HFFc6 (cell line): ENCODE measurements at places on chromosomes 12 and 14.
A peak's percentile ranks its signal among the peaks of the same experiment; 100 is the strongest.

DNA sequence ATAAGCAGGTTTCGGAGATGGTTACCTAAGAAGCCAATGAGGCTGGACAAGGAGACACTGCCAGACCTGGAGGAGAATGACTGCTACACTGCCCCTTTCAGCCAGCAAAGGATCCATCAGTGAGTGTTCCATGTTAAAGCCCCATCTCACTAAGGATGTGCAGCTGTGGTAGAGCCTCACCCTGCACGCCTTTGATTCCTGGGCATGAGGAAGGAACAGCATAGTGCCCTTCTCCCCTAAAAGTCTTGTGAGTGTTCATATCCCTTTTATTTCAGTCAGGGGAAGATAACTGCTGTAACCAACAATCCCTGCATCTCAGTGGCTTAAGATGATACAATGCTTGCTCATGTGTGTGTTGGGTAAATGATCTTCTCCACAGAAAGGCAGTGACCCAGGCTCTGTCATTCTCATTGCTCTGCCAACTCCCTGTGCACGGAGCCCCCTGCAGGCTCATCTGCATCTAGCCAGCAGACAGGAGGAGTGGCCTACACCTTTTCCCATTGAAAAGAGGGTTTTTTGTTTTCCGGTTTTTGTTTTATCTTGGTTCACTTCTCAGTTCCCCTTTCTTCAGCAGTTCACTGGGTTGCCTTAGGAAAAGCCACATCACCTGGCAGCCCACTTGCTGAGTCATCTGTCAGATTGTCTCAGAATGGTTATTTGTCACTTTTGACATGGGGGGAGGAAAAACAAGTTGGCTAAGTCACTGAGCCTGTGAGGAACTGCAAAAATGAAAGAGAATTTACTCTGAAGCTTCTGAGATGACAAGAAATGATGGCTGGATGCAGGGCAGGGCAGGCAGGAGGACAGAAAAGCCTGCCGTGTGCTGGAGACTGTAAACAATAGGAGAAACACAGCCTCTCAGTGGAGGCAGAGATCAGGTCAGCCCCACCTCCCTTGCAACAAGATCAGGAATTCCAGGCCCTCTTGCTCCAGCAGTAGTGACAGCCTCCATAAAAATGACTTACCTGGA lies 193.3 kb downstream of the ANO4 start:
- peaks cover 2% of the 10 kb centered on the region for H3K27me3 ChIP-seq
- DNase-seq = peak; percentile 23
- H3K4me1 ChIP-seq = peaks cover 14% of the 10 kb centered on the region; the same call in 1 of the 2 replicates
- no peak overlapping the region for H3K27ac ChIP-seq
- no peaks in the 10 kb centered on the region; the same call in 1 of the 2 replicates for H3K36me3 ChIP-seq

- H3K36me3 ChIP-seq = no peaks in the 10 kb centered on the region
- H3K27ac ChIP-seq = no peak overlapping the region
- H3K27me3 ChIP-seq = no peaks in the 10 kb centered on the region
- no peak for DNase-seq
- H3K4me3 ChIP-seq = no peak overlapping the region
These were observed 50.7 kb downstream of the ACSM4 start for GRCh38 chr12:7354529-7354928.

- no peak for DNase-seq
- H3K27ac ChIP-seq = no peak overlapping the region
- no peak overlapping the region for H3K4me3 ChIP-seq
- H3K36me3 ChIP-seq = no peaks in the 10 kb centered on the region
These were observed 17.4 kb downstream of the FOXN4 start for GRCh38 chr12:109291521-109292341.

- peaks cover 3% of the 10 kb centered on the region for H3K27me3 ChIP-seq
- peaks cover 95% of the 10 kb centered on the region for H3K4me1 ChIP-seq
- DNase-seq = no peak
- H3K27ac ChIP-seq = peak overlapping the region; percentile 99
These were observed 5.9 kb downstream of the GSG1 start for GRCh38 chr12:13097491-13098011.

- H3K36me3 ChIP-seq = no peaks in the 10 kb centered on the region
- H3K27me3 ChIP-seq = peaks cover 3% of the 10 kb centered on the region; the same call in 1 of the 2 replicates
- H3K27ac ChIP-seq = no peak overlapping the region
These were observed 51.1 kb downstream of the BEGAIN start for GRCh38 chr14:100536121-100536510.

DNA sequence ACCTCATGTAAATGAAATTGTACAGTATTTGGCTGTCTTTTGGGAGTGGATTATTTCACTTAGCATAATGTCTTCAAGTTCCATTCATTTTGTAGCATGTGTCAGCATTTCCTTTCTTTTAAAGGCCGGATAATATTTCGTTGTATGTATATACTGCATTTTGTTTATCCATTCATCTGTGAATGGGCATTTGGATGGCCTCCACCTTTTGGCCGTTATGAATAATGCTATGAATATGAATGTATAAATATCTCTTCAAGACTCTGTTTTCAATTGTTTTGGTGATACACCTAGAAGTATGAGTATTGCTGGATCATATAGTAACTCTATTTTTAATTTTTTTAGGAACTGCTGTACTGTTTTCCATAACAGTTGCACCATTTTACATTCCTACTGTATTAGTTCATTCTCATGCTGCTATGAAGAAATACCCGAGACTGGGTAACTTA lies 164.9 kb downstream of the DYRK2 start:
- no peak for DNase-seq
- H3K4me3 ChIP-seq = no peak overlapping the region
- H3K27ac ChIP-seq = peak overlapping the region; percentile 37
- peaks cover 41% of the 10 kb centered on the region for H3K36me3 ChIP-seq
- H3K4me1 ChIP-seq = peaks cover 47% of the 10 kb centered on the region

DNA sequence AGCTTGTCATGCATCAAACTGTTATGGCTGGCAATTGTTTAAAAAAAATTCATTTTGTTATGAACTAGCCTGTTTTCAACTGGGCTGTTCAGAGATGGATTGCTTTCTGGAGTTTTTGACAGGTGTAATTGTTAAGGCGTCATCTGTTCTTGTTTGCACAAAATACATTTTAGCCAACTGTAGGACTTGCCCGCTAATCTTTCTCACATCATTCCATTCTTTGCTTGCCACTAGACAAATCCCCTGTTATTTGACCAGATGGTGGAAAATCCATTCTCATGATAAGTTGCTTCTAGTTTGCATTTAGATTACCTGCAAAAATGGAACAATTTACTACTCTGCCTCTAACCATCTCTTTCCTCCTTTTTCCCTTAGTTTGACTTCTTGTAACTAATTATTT lies 114.3 kb downstream of the NPAS3 start:
- DNase-seq = no peak
- no peaks in the 10 kb centered on the region; the same call in 1 of the 2 replicates for H3K27me3 ChIP-seq
- H3K4me1 ChIP-seq = no peaks in the 10 kb centered on the region
- no peak overlapping the region for H3K27ac ChIP-seq
- no peaks in the 10 kb centered on the region for H3K36me3 ChIP-seq

- H3K27me3 ChIP-seq = no peaks in the 10 kb centered on the region
- peak; percentile 52 for DNase-seq
- H3K4me3 ChIP-seq = peak overlapping the region; percentile 28; the same call in 1 of the 2 replicates
- peaks cover 20% of the 10 kb centered on the region for H3K36me3 ChIP-seq
- H3K27ac ChIP-seq = peak overlapping the region; percentile 65
These were observed 7.4 kb downstream of the SMAGP start for GRCh38 chr12:51262758-51263177.

GRCh38 chr12:76190299-76190698 lies 105.8 kb upstream of the NAP1L1 start:
- peaks cover 36% of the 10 kb centered on the region for H3K4me1 ChIP-seq
- H3K36me3 ChIP-seq = no peaks in the 10 kb centered on the region
- H3K27ac ChIP-seq = no peak overlapping the region
- no peaks in the 10 kb centered on the region; the same call in none of the 2 replicates for H3K27me3 ChIP-seq
- H3K4me3 ChIP-seq = no peak overlapping the region

DNA sequence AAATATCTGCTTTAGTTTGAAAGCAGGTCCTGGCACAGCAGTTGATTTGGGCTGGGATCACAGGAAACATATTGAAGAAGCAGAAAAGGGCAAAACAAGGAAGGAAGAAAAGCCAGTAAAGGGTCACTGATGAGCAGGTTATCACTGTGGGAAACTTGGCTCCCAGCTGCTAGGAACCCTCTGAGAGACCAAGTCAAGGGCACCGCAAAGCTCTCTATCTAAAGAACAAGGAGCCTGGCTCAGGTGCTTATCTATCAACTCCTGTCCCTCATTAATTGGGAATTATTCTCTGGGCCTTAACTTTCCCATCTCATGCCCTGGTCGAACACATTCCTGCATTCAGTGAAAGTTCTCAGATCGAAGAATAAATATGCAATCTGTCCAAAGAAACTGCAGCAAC lies 450.9 kb upstream of the RPL10L start:
- H3K4me1 ChIP-seq = no peaks in the 10 kb centered on the region
- no peak overlapping the region for H3K4me3 ChIP-seq
- no peaks in the 10 kb centered on the region for H3K36me3 ChIP-seq
- no peak overlapping the region for H3K27ac ChIP-seq

DNA sequence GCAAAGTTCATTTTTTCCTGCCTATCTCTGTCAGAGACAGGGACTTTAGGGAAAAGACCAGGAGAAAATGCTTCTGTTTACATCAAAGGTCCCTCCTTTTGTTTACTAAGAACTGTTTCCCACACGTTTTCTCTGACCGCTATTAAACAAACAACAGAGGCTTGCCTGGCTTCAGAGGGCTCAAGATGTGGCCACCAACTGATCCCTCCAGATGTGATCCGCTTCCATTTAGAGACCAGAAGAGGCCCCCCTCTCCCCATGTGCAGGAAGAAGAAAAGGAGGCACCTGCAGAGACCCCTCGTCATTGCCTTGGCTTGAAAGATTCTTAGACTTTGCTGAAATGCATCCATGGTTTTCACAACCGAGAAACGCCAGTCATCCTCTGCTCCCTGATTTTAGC lies 217.9 kb upstream of the PWP1 start:
- H3K27me3 ChIP-seq = peaks cover 8% of the 10 kb centered on the region
- no peak overlapping the region for H3K27ac ChIP-seq
- no peaks in the 10 kb centered on the region for H3K36me3 ChIP-seq
- no peak overlapping the region for H3K4me3 ChIP-seq
- no peaks in the 10 kb centered on the region for H3K4me1 ChIP-seq

DNA sequence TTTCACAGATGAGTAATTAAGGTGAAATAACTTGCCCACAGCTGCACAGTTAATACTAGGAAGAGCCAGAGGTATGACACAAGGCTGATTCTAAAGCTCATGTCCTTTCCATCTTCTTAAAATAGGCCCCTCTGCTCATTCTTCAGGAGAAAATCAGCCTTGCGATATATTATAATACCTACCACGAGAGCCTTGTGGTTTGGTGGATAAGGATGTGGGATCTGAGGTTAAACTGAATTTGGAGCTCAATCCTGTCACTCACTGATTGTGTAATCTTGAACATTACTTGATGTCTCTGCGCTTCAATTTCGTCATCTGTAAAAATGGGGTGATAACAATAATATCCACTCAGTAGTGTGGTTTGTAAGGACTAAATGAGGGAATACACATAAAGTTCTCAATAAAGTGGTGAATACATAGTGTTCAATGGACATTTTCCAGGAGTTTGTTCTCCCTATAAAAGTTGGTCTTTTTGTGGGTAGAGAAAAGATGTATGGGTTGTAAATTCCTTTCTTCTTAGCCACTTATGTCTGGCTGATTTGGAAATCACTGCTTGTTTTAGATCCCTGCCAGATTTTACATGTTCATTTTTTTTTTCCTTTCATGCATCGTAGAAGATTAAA lies 25.1 kb upstream of the ATP2B1 start:
- peaks cover 26% of the 10 kb centered on the region for H3K36me3 ChIP-seq
- H3K4me3 ChIP-seq = peak overlapping the region; percentile 39
- H3K27me3 ChIP-seq = no peaks in the 10 kb centered on the region
- H3K4me1 ChIP-seq = peaks cover 68% of the 10 kb centered on the region
- peak; percentile 88 for DNase-seq

DNA sequence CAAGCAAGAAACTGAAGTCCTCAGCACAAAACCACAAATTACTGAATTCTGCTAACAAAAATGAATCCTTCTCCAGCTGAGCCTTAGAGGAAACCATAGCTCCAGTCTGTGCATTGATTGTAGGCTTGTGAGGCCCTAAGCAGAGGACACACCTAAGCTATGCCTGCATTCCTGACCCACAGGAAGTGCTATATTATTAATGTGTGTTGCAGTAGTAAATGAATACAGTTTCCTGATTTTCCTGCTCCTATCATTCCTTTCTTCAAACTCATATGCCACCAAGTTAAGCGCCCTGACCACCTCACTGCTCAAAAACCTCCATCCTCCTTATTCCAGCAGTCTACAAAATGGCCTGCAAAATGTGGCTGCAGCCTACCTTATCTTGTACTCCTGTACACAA lies 151.9 kb upstream of the ABCD2 start:
- H3K27me3 ChIP-seq = no peaks in the 10 kb centered on the region
- H3K36me3 ChIP-seq = no peaks in the 10 kb centered on the region

DNA sequence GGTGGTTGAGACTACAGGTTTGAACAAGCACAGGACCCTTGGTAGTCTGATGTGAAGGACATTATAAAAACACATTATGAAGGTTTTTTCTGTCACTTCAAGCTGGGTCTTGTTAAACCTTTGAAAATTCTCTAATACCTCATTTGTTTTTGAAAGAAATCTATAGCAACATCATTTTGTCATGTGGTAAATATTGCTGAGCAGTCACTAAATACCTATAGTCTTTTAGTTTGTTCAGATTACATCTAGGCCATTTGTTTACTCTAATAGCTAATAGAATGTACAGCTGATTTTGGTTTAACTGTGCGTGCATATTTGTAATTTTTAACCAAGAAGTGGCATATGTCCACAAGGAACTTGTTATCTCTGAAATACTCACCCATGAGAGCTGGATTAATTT lies 2.9 kb downstream of the PPM1A start:
- H3K27me3 ChIP-seq = peaks cover 2% of the 10 kb centered on the region; the same call in 1 of the 2 replicates
- no peak for DNase-seq
- no peaks in the 10 kb centered on the region for H3K36me3 ChIP-seq
- peak overlapping the region; percentile 93 for H3K4me3 ChIP-seq
- H3K27ac ChIP-seq = peak overlapping the region; percentile 44; the same call in 1 of the 2 replicates

- DNase-seq = no peak
- peaks cover 6% of the 10 kb centered on the region for H3K36me3 ChIP-seq
- peaks cover 34% of the 10 kb centered on the region for H3K4me1 ChIP-seq
- no peaks in the 10 kb centered on the region; the same call in none of the 2 replicates for H3K27me3 ChIP-seq
These were observed 30.8 kb downstream of the MIA2 start for GRCh38 chr14:39264558-39264957.

GRCh38 chr12:34208331-34209258 lies 186.3 kb downstream of the ALG10 start:
- peaks cover 6% of the 10 kb centered on the region; the same call in 1 of the 2 replicates for H3K36me3 ChIP-seq
- H3K4me3 ChIP-seq = no peak overlapping the region

GRCh38 chr12:43806737-43807072 lies 588 bp upstream of the TWF1 start:
- peaks cover 4% of the 10 kb centered on the region; the same call in 1 of the 2 replicates for H3K36me3 ChIP-seq
- DNase-seq = no peak
- peaks cover 29% of the 10 kb centered on the region for H3K4me1 ChIP-seq
- peak overlapping the region; percentile 95 for H3K4me3 ChIP-seq
